Stimulated activated memory B cell treated with anti-CD40 and anti-IgM and Interleukin-4, amounts not matched to agents 10 μg/mL and 1 μg/mL and 100 μg/mL, for 72 hours (primary cell): ENCODE measurements at places on chromosomes 7 and 10.

DNA sequence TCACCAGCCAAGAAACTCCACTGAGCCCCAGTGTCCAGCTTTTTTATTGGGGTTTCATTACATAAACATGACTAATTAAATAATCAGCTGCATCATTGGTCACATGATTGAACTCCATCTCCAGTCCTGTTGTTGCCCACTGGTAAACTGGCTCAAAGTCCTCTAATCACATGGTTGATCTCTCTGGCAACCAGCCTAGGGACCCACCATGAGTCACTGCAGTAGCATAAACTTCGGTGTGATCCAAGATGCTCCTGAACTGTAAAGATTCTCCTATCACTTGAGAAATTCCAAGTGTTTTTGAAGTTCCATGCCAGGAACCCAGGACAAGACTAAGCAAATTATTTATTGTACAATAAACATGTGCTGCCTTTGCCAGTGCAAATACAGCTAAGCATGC lies 130.4 kb upstream of the AUTS2 start:
- ATAC-seq: no peak

GRCh38 chr7:155362380-155363145 lies 64.9 kb downstream of the INSIG1 start:
- ATAC-seq: no peak

- ATAC-seq: peak; percentile 71
These were observed 154.3 kb upstream of the LAMB4 start for GRCh38 chr7:108284349-108285002.

- ATAC-seq: no peak
These were observed 6.5 kb upstream of the PURB start for GRCh38 chr7:44891791-44892190.

- no peak for ATAC-seq
These were observed 217.1 kb downstream of the PRPF18 start for GRCh38 chr10:13803566-13804554.

GRCh38 chr10:73965890-73966768 lies 31.8 kb upstream of the VCL start:
- ATAC-seq: no peak

DNA sequence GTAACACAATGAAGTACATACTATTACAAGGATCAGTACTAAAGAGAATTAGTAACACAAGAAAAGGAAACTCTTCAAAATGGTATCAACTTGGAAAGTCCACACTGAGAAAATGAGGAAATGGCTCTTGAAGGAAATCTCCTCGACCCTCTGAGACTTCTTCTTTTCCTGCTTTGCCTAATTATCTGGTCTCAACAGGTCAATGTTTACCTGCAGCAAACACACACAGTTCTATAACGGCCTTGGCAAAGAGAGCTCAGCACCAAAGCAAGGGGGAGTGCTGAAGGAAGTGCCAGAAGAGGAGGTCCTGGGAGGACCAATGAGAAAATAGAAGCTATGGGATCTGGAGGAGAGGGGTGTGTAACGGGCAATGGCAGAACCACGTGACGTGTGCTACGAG lies 21.9 kb downstream of the CHCHD3 start:
- ATAC-seq: no peak

DNA sequence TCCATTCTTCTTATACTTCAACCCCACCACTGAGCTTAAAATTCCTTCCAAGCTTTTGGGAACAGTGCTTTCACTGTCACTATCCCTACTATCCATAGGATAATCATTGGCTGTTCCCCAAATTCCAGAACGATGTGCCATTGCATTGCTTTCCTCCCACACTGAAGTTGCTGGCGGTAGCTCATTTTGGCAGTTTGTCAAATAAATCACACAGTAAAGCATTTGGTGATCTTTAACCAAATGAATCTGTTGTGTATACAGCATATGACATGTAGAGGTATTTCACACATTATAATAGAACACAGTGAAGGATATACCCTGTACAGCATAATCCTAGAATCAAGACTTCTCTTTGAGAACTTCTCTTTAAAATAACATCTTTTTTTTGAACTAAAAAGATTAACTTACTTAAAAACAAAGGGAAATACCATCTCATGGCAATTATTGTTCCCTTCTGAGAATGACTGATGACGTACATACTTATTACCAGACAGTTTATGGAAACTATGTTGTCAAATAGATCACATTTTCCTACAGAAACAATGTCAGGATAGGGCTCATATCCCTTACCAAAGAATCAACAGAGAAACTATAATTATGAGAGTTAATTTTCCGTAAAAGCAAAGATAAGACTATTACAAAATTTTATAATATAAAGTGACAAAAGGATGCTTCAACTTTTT lies 93.6 kb downstream of the CTNNA3 start:
- no peak for ATAC-seq
